ENCODE measurements at places on chromosomes 4 and X. TPM values are rescaled to one million over a fixed set of nuclear protein-coding genes. Genes with fewer than 3 reads are reported as not detected.

TLR2 gene
- polyA plus RNA-seq: 1.7 TPM

PRKG2 gene
- 6.7 TPM for polyA plus RNA-seq

TMSB15B gene
- polyA plus RNA-seq: 18.2 TPM

DGAT2L6 gene
- polyA plus RNA-seq: 0.16 TPM

DEFB131A gene
- polyA plus RNA-seq: not detected

GAGE2A gene
- not detected for polyA plus RNA-seq

DNA sequence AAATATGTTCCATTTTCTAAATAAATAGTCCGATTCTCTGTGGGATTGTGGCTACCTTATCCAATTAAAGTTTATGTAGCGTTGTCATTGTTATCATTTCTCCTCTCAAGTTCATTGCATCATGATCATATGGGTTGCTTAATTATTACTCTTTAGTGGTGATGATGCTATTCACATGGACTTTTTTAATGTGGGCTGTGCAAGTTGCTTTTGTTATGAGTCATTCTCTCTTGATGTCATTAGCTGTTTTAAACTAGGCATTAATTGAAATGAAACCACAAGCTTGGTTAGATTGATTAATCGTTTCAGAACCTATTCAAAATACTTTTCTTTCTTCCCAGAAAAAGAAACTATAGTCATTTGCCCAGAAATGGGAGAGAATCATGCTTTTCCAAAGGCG lies 38.2 kb downstream of the NHS start:
- DNase-seq: no peak

- no peak for DNase-seq
These were observed 186.2 kb downstream of the STIM2 start for GRCh38 chr4:27046851-27047250.

DNA sequence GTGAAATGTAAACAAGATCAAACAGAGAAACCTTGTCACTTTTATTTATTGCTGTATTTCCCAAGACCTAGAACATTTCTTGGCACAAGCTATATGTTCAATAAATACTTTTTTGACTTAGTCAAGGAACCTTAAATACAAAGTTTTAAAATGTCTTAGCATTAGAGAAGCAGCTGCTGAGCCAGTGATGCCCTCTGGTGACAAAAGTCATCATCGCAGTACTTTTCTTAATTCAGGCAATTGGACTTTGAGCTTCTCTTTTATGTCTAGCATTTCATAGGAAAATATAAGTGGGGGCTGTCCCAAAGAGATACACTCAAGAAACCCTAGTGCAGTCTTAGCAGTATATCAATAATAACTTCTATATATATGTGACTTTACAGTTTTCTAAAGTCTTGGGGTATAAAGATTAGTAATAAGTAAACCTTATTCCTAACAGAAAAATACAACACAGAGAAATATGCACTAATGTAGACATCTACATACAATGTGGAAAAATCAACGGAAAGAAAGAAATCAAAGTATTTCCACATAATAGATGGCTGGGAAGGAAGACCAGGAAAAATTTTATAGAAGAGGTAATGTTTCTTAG lies 118.4 kb downstream of the DTHD1 start:
- peak; percentile 41 for DNase-seq

DNA sequence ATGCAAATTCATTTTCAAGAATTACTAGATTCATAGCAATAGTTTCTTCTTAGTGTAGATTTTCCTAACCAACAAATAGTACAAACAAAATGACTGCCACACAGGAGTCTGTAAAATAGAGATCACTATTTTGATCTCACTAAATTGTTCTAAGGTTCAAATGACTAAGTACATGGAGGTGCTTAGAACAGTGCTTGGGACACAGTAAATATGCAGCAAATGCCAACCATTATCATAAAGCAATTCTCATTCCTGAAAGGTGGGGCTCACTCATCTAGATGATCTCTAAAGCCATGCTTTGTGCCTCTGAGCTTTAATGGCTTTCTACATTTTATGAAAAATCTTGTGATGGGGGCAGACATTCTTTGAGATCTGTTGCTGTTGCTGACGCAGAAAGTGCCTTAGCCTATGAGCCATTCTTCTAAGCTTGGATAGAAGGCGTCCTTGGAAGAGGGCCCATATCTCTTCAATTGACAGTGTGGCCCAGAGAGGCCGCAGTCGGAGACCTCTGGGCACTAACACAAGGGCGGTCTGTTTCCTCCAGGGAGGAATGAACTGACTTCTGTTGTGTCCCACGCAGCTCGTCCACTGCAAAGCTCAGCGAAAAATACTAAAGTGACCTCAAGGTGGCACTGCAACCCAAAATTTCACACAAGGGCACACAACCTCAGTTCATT lies 23.5 kb downstream of the TLR10 start:
- DNase-seq: peak; percentile 71

GRCh38 chr4:4249866-4250265 lies 1.8 kb upstream of the TMEM128 start:
- no peak for DNase-seq

DNA sequence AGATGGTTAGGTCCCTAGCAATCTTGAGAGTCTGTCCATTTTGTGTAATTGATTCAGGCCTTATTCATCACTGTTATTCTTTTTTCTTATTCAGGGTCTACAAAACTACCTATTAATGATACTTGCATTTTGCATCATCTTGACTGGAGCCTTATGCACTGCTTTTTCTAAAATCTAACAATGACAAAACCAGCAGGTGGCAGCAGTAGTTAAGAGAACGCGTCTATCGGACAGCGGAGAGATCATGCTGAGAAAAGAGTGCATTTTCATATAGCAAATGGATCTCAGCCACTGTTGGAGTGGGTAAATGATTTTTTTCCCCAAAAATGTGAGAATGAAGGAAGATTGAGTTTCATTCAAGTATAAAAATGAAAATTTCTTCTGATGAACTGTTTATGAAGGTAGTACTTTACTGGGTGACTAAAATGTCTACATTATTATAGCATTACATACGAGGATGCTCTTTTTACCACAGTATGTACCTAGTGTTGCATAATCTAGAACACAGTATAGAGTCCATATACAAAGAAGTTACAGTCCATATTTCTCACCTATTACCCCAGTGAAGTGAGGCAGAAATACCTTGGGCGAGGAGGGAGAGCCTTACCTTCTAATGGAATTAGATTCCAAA lies 43.2 kb downstream of the TMEM144 start:
- DNase-seq: peak; percentile 78

- DNase-seq: peak; percentile 50
These were observed 30.1 kb downstream of the TEX13A start for GRCh38 chrX:105190252-105190853.

GRCh38 chr4:52822972-52823701 lies 39.0 kb upstream of the RASL11B start:
- DNase-seq: no peak

DNA sequence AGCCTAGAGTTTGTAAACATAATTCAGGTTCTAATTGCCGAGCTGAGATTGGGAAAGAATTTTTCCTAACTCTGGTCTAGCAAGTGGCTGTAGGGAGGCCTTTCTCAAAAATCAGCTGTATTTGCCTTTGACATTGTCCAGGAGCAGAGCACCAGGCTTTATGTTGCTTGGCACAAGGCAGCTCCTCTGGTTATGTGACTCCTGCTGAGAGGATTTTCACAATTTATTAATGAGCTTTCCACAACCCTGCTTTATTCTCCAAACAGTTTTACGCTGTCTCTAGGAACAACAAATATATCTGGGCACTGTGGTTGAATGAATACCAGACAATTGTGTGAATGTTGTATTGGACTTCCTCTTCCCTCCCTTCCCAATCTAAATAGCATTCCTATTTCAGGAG lies 14.9 kb downstream of the LSM6 start:
- DNase-seq: no peak

- no peak for DNase-seq
These were observed 199.5 kb upstream of the HS3ST1 start for GRCh38 chr4:11628093-11628725.

GRCh38 chr4:186228514-186228894 lies 1.2 kb downstream of the KLKB1 start:
- DNase-seq: no peak

All from hepatocyte (in vitro differentiated cells).